Brain microvascular endothelial cell (primary cell): ENCODE measurements at places on chromosomes 3 and 15.

DNA sequence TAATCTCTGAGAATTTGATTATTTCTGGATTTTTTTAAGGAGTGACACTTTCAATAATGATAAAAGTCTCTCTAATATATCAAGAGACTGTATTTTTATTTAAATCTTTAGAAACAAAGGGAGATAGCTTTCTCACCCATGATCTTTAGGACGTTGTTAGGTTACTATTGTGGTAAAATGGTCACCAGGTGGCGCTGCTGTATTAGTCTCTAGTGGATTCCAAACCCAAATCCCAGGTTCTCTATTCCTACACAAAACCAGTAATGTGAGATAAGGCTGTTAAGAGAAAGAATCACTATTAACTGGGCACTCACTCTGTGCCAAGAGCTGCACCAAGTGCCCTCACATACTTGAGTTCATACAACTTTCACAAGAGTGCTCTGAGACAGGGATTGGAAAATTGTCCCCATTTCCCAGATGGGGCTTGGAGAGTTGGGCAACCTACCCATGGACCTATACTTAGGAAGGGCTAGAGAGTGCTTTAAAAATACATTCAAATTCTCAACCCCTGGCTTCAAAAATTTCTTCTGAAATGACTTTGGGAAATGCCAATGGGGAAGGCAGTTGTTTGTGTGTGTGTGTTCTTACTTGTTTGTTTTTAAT, 593.4 kb upstream of the TGFBR2 start:
- peak; percentile 77 for DNase-seq

- peak; percentile 85 for DNase-seq
Measured at GRCh38 chr3:58463181-58463941, 28.5 kb upstream of the KCTD6 start.

- no peak for DNase-seq
Measured at GRCh38 chr3:187256051-187256616, 35.4 kb downstream of the MASP1 start.

GRCh38 chr3:134917631-134918030, 122.6 kb downstream of the EPHB1 start:
- no peak for DNase-seq

DNA sequence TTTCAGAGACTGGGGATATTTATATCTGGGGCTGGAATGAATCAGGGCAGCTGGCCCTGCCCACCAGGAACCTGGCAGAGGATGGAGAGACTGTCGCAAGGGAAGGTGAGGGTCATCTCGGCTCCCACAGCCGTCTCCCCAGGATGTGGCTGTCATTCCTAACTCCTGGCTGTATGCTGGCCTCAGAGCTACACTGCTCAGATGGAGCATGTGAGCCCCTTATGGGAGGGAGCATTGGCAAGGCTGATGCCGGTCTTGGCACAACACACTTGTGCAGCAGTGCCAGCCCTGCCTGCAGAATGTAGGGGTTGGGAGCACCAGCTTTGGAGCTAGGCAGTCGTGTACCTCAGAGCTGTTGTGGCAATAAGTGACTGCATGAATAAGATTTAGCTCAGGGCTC, 5.2 kb downstream of the RCCD1 start:
- no peak for DNase-seq

GRCh38 chr3:24829629-24830229, 335.1 kb upstream of the THRB start:
- DNase-seq: no peak

DNA sequence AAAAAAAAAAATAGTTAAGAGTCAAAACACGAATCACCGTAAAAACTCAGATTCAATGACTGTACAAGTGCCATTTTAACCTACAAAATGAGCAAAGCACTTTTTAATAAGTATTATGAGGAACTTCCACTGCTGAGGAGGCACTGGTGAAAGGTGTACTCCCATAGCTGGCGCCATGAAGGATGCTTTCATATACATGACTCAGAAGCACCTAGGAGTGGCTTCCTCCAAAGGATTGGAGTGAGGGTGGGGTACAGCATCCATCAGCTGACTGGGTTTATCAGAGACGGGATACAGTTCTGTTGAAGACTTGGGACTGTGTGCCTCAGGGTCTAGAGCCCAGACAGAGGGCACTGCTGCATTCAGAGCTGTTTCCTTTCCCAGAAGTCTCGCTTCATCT, 60.9 kb upstream of the MEX3B start:
- DNase-seq: no peak

GRCh38 chr3:195148549-195148948, 122.4 kb downstream of the XXYLT1 start:
- DNase-seq: no peak

GRCh38 chr15:71435552-71435951, 320.3 kb downstream of the THSD4 start:
- DNase-seq: no peak

- no peak for DNase-seq
Measured at GRCh38 chr3:125001557-125002413, 54.0 kb downstream of the HEG1 start.

- DNase-seq: no peak
Measured at GRCh38 chr3:103218793-103219192, 784.0 kb downstream of the ZPLD1 start.

DNA sequence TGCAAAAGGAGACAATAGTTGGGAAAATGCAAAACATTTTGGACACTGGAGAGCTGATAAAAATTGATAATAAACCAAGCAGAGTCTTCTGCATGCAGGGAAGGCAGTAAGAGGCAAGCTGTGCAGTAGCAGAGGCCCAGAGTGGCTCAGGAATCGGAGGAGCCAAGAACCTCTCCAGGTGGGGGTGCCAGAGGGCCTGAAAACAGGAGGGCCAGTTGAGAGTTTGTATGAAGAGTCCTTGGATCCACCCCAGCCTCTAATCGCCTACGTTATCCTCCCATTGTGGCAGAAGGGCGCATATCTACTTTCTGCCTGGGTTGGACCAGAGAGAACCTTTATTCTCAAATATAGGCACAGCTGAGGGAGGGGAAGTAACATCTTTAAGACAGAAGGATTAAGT, 48.9 kb upstream of the RBP1 start:
- DNase-seq: no peak

GRCh38 chr15:78550194-78550593, 9.9 kb downstream of the PSMA4 start:
- no peak for DNase-seq

GRCh38 chr3:155282385-155283091, 10.9 kb downstream of the STRIT1 start:
- DNase-seq: peak; percentile 7

- DNase-seq: no peak
Measured at GRCh38 chr15:99571299-99571698, 5.5 kb downstream of the MEF2A start.

DNA sequence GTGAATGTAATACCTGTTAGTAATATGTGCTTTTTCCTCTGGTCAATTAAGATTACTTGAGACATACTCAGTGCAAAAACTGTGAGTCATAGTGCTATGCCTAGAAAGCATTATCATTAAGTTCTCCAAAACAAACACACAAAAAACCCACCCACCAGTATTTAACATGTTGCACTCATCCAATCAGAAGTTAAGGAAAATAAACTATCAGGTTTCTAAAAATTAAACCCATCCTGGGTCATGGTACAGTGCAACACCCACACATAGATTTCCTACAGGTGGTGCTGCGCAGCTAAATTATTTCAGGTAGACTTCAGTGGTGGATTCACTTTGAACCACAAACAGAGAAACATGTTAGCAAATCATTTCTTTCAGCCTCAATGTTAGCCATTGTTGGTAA, 264.4 kb upstream of the VEPH1 start:
- DNase-seq: no peak

- DNase-seq: no peak
Measured at GRCh38 chr15:67505675-67506572, 15.0 kb upstream of the C15orf61 start.

DNA sequence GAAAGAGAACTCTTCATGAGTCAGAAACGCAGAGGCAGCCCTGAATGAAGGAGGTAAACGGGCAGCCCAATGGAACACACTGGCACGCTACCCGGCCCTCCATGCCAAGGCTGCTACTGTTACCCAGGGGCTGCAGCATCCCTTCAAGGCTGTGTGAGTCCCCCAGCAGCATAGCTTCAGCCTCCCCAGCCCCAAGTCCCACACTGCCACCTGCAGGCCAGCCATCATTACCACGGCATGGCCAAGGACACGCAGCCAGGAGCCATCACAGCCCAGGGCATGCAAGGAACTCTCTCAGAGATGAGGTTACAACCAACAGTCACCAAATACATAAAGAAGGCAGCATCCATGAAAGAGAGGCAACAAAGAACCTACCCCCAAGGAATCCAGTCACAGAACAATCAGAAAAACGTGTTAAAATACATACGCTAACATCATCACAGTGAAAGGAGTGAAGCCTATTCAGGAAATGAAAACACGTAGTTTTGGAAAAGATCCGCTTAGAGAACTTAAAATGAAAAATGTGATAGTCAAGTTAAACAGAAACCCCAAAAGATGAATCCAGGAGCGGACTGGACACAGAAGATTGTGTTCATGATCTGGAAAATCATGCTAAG, 22.4 kb downstream of the PLA2G4F start:
- no peak for DNase-seq

DNA sequence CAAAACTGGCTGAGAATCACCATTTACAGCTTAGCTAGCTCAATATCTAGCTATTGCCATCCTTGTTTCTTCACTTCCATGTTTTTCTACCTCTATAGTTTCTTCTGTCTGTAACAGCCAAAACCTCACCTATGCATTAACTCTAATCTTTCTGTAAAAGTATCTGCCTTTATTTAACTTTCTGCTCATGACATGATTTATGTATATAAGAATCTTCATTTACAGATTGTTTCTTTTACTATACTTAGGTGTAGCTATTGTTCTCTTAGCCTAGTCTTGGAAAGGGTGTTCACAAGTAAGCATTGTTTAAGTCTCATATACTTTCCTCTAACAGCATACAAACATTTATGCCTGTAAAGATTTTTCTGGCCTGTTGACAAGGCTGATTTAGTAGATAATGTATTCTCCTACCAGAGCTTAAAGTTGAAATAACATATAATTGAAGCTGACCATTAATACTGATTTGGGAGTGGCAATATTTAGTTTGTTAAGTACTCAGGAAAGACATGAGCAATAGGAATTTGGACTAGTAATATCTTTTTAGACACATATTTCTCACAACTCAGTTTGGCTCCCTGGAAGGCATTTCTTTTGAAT, 9.4 kb downstream of the FILIP1L start:
- no peak for DNase-seq

- DNase-seq: no peak
Measured at GRCh38 chr3:41600616-41601015, 361.3 kb downstream of the ULK4 start.

DNA sequence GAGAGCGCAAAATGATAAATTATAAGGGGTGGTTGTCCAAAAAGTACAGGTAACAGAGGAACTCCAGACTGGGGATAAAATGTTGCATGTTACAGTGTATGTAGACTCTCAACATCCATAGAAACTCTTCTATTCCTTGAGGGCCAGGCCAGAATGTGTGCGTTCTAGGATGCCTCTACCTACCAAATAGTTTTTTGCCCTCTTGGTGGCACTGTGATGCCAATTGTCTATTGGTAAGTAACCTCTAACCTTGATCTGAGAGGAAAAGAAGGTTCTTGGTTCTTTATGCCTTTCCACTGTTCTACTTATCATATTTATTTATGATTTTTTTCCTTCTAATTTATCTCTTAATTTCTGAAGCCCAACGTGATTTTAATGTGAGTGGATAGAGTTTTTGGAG, 424.6 kb downstream of the GRM7 start:
- DNase-seq: no peak

DNA sequence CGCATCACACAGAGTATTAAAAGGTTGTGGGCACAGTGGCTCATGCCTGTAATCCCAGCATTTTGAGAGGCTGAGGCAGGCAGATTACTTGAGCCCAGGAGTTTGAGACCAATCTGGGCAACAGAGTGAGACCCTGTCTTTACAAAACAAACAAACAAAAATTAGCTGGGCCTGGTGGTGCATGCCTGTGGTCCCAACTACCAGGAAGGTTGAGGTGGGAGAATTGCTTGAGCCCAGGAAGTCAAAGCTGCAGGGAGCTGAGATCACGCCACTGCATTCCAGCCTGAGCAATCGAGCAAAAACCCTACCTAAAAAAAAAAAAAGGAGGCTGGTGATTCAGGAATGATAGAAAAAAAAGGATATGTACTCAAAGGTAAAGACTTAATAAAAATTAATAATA, 28.2 kb upstream of the ST6GAL1 start:
- DNase-seq: no peak

DNA sequence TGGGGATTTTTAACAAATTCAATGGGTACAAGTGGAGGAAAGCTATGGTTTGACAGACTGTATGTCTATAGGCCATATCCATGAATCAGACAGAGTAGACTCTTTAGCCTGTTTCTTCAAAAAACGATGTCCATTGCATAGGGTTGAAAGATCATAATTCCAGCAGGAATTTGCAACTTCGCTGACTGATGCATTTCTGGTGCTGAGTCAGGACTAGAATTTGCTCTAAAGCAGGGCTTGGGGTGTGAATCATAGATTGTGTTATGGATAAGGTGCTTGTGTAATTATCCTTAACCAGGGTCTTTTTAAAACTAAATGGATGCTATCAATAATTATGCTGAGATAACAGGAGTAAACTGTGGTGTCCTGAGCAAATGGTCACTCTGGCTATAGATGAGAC, 200.4 kb upstream of the TBC1D5 start:
- DNase-seq: peak; percentile 29

DNA sequence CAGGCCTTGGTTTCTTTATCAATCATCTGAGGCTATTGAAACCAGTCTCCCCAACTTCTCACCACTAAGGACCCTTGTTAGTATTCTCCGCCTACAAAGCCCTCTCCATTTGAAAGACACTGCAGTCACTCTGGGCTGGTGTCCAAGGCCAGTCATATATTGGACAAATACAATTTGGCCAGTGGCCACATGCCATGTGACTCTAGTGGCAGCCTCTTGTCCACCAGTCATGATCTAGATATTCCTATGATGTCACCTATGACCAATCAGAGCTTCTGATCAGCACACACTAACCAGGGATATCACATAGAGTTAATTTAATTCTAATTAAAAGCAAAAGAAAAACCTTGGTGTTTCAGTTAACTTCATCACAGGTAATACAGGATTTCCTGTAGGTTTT, 68.2 kb downstream of the RAB11A start:
- DNase-seq: peak; percentile 16

DNA sequence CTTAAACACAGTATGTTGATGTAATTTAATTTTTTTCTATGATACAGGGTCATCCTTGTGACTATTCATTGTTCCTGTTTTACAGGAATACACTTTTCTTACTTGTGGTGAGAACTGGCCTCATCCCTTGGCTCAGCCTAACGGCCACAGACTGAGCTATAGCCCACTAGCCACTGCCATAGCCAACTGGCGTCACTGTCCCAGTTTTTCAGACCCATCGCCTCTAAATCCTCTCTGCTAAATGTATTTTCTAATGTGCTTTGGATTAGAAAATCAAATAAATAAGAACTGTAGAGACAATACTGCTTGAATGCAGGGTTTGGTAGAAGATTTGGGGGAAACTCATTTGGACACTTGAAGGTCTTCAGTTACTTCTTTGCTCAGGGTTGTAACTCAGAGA, 113.1 kb downstream of the TIGIT start:
- no peak for DNase-seq

- DNase-seq: no peak
Measured at GRCh38 chr3:32147933-32148332, 41.5 kb downstream of the GPD1L start.

- no peak for DNase-seq
Measured at GRCh38 chr15:50476143-50476542, 51.9 kb downstream of the USP8 start.
